Thoracic aorta (tissue), 2 donors: ENCODE measurements at places on chromosomes 12 and 14.

DNA sequence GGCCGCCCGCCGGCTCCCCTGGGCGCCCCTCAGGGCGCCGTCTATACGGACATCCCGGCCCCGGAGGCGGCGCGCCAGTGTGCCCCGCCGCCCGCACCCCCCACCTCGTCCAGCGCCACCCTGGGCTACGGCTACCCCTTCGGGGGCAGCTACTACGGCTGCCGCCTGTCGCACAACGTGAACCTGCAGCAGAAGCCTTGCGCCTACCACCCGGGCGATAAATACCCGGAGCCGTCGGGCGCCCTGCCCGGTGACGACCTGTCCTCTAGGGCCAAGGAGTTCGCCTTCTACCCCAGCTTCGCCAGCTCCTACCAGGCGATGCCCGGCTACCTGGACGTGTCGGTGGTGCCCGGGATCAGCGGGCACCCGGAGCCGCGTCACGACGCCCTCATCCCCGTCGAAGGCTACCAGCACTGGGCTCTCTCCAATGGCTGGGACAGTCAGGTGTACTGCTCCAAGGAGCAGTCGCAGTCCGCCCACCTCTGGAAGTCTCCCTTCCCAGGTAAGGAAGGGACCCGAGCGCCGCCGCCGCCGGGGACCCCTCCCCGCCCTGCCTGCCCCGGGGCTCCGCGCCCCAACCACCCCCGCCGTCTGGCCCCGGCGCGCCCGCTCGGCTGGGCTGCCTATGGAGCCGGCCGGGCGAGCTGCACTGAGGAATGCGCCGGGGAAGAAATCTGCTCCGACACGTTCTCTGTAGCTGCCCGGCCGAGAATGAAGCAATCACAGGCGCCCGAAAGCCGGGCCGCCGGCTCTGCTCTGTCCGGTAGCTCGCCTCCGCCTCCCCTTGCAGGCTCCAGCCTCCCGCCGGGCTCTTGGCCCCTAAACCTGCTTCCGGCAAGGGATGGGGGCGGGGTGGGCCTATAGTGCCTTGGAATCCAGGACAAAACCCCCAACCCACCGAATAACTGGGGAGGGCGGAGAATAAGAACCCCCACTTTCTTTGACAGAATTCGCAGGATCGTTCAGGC is 794 bp downstream of the HOXC13 start:
- DNase-seq = no peak

GRCh38 chr14:58455593-58456265 is 28.2 kb downstream of the KIAA0586 start:
- no peak for DNase-seq

DNA sequence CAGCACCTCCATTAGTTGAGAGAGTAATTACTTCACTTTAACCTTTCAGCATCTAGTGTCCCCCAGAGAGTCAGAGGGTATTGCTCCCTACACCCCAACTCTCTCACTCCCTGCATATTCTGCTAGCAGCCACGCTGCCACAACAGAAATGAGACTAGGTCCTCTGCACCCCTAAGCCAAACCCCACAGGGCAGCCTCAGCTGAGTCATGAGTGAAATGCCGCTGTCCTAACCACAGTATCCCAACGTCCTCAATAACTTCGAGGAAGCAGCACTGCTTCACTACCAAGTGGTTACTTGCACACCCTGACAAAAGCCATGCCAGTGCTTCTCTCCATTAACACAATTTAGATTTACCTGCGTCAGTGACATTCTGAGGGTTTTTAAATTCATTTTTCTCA is 6.9 kb upstream of the LYZ start:
- DNase-seq = no peak

DNA sequence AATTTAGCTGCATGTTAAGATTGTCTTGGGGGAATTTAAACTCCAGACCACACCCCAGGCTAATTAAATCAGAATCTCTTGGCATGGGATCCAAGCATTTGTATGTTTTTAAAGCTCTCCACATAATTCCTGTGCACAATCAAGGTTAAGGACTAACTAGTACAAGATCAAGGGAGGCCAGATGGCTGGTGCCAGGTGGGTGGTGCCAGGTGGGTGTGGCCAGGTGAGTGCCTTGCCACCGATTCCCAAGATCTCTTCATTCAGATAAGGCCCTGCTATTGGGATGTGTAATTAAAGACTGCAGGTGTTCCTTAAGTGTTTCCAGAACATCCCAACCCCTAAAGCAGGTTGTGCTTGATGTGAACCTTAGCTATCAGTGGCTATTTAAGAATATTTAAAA is 75.1 kb downstream of the NRXN3 start:
- no peak for DNase-seq

DNA sequence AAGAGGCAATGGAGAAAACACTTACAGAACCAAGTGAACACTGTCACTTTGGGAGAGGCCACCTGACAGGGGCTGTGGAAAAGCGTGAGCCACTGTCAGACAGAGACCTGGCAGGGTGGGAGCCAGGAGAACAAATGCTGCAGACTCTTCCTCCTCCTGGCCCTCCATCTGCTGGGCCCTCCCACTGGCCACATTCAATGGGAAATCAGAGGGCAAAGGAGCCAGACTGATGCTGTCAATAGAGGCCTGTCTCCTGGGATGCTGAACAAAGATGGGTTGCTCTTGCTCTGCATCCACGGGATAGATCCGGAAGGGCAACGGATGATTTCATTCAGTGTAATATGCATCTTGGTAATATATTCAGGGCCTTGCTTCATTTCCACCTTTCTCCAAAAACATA is 44.9 kb upstream of the BCAT1 start:
- DNase-seq = no peak
